NCI-H226 (cell line): ENCODE measurements at places on chromosomes 7 and 10.

DNA sequence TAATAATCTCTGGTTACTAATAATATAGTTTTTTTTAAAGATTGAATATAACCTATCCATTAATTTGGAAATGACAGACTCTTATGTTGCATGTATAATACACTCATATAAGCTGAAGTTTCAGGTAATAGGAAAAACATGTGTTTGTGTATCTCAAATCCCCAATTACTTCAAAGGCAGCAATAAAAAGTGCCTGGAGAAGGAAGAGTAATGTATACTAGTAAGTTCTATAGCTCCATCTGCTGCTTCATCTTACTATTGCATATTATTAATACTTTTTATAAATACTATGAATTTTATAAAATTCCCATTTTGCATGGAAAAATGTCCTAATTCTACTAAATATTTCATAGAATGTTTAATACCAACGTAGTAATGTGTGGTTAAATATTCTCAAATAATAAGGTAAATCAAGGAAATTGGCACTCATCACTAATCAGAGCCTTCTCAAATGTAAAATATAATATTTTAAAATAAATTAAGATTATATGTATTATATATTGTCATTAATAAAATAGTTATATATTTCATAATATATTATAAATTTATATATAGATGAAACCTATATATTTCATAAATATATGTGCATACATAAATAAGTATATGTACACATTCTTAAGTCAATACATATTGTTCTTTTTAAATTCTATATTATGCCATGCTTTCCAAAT is 311.9 kb downstream of the HGF start:
- DNase-seq = no peak

- DNase-seq = no peak
Observed at GRCh38 chr7:111841596-111842205, 279.4 kb upstream of the IMMP2L start.

GRCh38 chr7:89989454-89989853 is 164.8 kb upstream of the STEAP1 start:
- DNase-seq = no peak

GRCh38 chr7:98285157-98286092 is 3.9 kb downstream of the BRI3 start:
- DNase-seq = no peak

- DNase-seq = no peak
Observed at GRCh38 chr7:98685541-98685940, 68.5 kb downstream of the NPTX2 start.

GRCh38 chr10:9075420-9075819 is 1020.9 kb downstream of the GATA3 start:
- DNase-seq = no peak

GRCh38 chr10:3848005-3848774 is 63.2 kb upstream of the KLF6 start:
- DNase-seq = no peak

- no peak for DNase-seq
Observed at GRCh38 chr7:90690159-90690858, 94.2 kb downstream of the CDK14 start.
